NCI-H2029 treated with DMSO at 0.1 percent for 48 hours (cell line): ENCODE measurements at places on chromosomes 3 and 15.

DNA sequence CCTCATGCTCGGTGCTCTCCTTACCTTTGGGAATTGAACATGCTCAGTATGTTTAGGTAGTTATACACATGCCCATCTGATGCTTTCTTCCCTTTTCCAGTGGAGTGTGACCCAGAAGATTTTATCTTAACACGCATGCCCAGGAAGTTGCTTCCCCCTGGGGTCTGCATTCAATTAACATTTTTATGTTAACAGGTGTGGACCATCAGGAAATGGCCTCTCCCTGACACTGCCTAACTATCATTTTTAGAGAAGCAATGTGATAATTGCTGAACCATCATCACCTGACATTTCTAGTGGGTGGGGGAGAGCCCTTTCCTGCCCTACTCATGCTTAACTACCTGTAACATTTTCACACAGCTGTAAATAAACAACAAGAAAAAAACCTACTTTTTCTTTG lies 55.1 kb upstream of the TGFBR2 start:
- DNase-seq = no peak

GRCh38 chr3:49260806-49261324 lies 16.2 kb downstream of the C3orf62 start:
- no peak for DNase-seq

DNA sequence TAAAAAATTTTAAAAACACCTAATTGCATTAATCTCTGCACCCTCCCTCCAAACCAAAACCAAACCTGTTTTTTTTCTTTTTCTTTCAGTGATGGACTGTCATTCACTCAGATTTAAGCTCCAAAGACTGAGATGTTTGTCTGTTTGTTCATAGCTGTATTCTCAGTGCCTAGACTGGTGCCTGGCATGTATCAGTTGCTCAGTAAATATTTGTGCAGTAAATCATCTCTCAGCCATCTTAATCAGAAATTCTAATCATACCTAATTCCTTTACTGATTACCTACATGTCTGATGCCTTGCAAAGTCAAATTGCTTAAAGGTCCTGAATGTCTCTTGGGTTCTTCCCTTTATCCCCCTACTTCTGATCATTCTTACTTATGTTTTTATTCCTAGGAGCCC lies 138.8 kb downstream of the ZNF609 start:
- no peak for DNase-seq

- DNase-seq = no peak
Measured at GRCh38 chr3:114299421-114299820, 5.6 kb downstream of the TIGIT start.

DNA sequence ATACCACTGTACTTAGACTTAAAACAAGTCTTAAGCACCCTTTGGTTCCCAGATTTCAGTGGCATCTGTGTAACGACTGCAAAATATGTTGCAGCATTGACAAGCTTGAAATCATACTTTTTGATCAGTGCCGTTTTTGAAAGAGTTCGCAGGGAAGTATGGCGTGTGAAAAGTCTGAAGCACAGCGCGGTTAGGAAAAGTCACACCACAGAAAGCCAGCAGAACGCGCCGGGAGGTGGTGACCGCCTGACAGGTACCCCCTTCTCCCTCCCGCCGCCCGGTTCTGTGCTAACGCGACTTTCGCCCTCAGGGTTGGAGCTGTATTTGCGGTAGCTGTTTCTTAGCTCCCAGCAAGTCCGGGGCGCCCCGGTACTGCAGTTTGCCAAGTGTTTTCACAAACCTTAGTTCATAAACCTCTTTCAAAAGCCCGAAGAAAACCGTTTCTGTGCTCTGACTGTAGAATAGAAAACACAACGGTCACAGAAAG lies 481 bp upstream of the CRYBG3 start:
- DNase-seq = no peak

GRCh38 chr15:38406436-38406835 lies 47.5 kb upstream of the FAM98B start:
- DNase-seq = no peak

- DNase-seq = no peak
Measured at GRCh38 chr15:52463638-52464037, 65.0 kb downstream of the MYO5A start.

DNA sequence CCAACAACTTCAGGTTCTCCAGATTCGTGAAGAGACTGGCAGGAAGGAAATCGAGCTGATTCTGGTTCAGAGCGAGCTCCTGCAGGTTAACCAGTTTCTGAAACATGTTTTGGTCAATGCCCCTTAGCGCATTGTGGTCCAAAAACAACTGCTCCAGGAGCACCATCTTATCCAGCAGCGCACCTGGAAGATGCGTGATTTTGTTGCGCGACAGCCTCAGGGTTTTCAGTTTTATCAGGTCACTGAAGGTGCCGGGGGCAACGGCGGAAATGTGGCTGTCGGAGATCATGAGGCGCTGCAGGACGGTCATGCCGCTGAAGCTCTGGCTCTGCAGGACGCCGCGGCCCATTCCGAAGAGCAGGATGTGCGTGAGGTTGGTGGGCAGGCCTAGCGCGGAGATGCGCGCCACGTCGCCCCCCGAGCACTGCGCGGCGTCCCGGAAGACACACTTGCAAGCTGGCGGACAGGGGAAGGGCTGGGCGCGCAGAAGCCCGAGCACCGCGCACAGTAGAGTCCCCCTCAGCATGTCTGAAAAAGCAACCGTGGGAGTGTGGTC lies 1.2 kb downstream of the GP5 start:
- DNase-seq = no peak

DNA sequence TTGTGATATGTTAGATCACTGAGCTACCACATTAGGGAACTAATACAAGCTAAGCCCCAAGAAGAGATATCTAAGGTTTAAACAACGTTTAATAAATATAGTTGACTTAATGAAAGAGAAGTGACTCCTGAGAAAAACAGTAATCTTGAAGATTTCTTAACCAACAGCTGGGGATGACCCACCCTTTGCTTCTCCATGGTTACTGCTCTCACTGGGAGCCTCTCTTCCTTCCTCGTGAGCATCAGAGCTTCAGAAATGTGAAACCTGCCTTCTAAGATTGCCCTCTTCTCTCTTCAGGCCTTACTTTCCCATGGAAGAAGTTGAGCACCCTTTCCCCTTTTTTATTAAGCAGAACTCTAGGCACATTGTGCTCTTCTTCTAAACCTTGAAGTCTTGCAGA lies 132.2 kb upstream of the NR2E3 start:
- no peak for DNase-seq

DNA sequence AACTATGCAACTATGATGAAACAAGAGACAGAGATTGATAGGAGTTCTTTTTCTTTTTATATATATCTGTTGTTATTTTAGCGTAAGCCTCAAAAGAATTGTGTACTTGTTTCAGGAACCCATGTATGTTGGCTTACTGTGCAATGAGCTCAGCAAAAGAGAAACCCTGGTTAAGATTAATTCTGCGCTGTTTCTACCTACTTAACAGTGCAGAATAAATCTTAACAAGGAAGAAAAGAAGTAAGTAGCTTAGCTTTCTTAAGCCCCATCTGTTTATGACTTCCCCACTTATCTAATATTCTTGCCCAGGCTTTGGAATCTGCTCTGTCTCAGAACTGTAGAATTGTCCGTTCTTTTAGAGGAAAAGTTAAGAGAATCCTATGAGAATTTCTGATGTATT lies 27.4 kb downstream of the ECT2 start:
- no peak for DNase-seq

DNA sequence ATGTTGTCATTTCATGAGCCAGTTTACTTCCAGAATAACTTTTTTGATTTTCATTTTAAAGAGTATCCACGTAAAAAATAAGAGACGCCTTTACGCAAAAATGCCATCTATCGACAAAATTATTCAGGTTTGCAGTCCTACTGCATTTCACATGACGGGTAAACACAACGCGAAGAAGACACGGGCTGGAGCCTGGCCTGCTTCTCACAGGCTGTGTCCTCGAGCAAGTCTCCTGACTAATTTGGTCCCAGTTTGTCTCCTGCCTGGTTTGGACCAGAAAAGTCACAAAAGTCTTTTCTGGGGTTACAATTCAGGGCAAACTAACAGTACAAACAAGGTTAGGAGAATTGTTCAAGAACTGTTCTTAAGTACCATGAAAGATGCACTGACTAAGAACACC lies 51.7 kb downstream of the CHSY1 start:
- DNase-seq = no peak

GRCh38 chr3:153162513-153163392 lies 727 bp downstream of the RAP2B start:
- DNase-seq = no peak

DNA sequence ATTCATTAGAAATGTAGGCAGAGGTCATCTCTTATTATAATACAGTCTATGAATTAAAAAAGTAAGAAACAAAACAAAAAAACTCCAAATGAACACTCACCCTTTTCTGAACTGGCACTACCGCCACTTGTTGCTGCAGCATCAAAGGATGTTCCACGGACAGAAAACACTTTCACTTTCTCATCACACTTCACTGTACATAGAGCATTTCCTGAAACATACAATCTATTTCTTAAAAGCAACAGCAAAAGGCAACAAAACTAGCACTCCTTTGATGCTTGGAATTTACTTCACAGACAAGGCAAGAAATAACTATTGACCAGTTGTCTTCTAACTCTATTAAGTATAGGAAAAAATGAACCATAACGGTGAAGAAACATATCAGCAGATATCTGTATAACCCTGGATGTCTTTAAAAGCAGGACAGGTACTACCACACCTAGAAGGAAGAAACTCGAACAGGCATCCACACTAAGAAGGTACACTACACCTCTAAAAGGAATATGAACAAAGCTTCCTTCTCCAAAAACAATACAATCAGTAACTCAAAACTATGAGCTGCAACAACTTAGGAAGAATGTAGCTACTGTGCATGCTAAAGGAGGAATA lies 24.9 kb downstream of the ETFA start:
- no peak for DNase-seq

DNA sequence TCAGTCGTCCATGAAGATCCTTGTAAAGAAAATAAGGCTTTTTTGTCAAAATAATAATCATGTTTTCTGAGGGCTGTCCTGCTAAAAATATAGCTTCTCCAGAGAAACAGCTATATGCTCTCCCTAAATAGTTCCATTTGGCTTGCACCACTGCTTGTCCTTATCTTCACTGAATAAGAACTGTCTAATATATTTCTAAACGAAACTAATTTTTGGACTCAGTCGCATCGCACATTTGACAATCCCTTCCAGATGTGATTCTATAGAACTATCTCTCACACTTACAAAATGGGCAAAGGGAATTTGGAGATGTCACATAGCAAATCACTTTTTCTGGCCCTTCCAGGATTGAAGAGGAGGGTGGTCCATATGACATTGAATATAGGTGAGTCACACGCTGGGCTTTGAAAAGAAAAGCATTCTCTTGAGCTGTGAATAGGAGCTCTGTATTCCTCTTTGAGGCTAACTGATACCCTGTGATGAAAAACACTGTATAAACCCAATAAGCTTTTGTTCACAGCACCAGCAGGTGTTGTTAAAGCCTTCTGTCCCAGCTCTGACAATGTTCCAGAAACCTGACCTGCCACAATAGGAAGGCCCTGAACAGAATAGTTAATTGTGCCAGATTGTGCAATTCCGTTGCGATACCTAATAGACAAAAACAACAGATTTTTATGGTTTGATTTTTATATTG lies 1144.2 kb downstream of the ROBO2 start:
- DNase-seq = peak; percentile 1

DNA sequence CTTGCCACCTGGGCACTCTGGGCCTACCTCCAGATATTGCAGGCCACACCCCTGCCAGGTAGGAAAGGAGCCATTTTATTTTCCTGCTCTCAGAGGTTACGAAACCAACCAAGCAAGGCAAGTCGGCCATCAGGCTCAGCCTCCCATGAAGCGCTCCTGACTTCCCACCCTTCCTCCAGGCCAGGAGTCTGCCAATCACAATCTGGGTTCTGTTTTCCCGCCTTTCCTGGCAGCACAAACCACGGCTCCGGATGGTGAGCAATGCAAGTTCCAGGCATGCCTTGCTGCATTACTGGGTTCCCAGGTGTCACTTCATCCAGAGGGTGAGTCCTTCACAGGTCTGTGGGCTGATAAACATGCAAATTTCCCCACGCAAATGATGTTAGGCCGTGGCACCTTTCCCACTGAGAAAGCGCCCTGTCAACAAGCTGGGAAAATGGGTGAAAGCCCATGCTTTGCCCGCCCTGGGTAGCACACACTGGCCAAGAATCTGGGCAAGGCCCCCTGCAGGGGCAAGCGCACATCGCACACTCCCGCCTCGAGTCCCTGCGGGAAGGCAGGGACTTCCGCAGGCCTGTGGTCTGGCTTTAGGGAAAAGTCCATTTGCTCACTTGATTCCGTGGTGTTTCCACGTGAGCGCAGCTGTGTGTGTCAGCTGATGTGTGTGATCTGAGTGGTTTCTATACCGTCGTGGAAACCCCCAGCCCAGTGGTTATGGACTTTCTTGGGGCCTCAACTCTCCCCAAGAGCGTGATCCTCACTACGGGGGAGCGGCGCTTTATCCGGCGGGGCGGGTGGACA lies 61.6 kb upstream of the RYK start:
- no peak for DNase-seq

- no peak for DNase-seq
Measured at GRCh38 chr3:116316771-116317170, 128.5 kb downstream of the LSAMP start.

GRCh38 chr3:52710512-52710911 lies 4.6 kb downstream of the SPCS1 start:
- DNase-seq = no peak

- no peak for DNase-seq
Measured at GRCh38 chr15:71091601-71092000, 23.7 kb upstream of the THSD4 start.

DNA sequence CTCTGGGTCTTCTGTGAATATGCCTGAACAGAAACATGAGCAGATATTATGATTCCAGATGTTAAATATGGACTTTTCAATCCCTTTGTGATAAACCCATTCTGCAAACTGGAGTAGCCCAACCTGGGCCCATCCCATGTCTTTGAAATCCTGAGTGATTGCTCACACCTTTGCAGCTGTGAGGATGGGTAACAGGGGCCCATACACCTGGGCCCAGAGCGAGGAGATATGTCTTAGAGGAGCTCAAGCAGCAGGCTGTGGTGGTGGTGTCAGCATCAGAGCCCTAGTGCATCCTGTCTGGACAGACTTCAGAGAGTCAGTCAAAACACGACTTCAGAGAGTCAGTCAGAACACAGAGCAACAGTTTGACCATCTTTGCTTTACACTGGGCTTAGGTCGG lies 64.9 kb upstream of the LIMD1 start:
- DNase-seq = no peak

GRCh38 chr3:183548262-183548769 lies 7.2 kb downstream of the KLHL6 start:
- no peak for DNase-seq

DNA sequence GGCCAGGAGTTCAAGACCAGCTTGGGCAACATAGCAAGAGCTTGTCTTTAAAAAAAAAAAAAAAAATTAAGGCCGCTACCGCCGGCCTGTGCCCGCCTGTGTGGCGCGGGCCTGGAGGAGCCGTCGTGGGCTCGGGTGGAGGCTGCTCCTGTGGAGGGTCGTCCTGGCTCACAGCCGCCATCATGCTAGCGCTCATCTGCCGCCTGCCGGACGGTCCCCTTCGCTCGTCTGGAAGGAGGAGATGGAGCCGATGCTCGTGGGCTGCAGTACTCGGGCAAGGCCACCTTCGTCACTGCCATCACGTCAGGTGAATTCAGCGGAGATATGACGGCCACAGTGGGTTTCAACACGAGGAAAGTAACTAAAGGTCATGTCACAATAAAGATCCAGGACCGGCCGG lies 37.4 kb downstream of the TFRC start:
- no peak for DNase-seq
